ENCODE measurements at places on chromosomes 2 and 18.

DNA sequence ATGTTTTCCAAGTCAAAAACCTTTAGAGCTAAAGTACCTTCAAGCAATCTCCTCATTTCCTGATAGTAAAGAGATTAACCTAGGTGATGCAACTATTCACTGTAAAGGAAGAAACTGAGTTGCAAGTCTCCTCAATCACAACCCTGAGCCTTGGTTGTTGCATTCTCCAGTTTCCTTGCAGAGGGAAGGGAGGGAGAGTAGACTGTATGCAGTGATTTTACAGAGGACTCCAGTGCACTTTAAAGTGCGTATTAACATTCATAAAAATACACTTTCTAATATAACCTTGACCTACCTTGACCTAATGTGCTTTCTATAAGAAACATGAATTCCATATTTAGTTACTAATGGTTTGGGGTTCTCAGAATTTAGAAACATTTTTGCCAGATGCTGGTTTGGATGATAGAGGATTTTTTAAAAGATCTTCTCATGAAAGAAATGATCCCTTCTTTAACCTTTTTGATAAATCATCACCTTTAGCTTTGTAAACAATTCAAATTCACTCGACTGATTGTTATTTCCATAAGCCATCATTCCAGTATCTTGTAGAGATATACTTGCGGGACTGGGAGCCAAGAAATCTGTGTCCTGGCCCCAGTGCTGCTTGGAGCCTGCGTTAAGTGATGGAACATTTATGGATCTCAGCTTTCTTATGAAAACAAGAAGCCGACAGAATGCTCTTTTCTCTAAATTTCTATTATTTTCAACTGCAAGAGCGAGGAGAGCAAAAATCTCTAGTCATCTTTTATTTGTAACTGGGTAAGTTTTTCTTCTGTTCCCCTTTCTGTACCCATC lies 228.3 kb downstream of the ZNF521 start:
- DNase-seq, result no peak

GRCh38 chr2:144481109-144481508 lies 38.8 kb downstream of the ZEB2 start:
- no peak for DNase-seq

DNA sequence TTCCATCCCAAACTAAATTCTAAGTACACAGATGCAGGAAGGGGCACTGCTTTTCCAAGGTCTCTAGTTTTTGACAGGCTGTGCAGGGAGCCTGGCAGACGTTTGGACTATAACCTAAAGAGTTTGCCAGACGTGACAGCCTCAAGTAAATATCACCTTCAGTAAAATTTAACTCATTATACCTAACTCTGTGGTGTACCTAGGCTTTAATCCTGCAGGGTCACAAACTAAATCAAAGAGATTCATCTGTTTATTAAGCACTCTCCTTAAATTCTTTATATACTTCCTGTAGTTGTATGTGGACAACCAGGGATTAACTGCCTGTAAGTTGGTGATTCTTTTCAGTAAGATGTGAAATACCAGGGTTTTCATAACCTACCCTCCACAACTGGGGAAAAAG lies 92.9 kb downstream of the ACVR1 start:
- DNase-seq, result no peak

DNA sequence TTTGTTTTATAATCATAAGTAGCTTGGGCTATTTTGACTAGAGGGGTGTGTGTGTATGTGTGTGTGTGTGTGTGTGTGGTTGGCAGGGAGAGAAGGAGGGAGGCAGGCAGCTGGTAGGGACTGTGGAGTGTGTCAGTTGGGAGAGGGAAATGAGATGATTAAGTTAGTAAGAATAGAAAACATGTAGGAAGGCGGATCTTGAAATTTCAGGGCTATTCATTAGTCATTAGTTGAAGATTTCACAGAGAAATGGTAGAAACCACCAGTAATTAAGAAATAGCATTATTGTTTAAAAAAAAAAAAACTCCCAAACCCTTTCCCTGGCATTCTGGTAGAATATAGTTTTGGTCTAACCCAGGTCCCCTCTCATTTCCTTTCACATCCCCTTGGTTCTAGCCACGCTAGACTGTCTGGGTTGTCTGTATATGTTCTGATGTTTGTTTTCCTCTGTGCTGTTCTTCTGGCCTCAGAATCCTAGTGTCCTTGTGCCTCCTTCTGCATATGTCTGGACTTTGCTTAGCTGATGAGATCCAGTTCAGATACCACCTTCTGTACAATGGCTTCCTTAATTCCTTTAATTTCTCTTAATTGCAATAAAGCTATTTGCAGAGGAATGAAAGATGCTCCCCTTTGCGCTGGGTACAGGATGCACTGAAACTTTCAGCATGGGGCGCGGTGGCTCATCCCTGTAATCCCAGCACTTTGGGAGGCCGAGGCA lies 161.6 kb downstream of the NEDD4L start:
- no peak for DNase-seq

DNA sequence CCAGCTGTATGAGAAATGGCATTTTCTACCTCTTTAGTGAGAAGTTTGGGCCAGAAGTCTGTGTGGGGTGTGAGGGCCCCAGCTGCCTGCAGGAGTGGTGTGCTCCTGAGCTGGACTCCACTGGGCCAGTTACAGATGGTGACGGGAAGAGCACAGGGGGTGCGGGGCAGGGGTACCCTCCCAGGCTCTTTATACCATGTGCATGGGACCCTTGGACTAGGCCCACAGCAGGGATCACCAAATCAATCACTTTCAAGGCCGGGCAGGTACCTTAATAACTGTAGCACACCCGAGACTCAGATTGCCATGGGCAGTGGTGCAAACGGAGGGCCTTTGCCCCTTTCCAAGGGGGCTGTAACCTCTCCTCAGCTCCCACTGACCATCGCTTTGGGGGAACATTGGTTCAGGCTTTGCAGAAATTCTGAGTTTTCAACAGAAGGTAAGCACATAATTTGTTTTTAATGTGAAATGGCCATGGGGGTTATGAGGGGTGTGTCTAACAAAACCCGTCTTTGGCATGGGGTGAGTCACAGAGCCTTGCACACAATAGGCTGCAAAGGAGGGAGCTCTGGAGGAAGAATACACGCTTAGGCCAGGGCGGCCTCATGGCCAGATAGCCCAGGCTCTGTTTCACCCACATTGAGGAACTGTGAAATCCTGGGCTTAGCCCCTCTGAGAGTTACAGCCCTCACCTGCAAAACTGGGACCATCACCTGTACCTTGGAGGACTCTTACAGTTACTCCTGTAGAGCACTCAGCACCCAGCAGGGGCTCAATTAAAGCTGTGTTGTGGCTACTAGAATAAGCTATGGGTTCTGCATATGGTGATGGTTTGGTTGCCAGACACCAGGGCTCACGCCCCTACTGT lies 141.0 kb upstream of the BCL2L11 start:
- no peak for DNase-seq

GRCh38 chr18:38932752-38933151 lies 1367.2 kb upstream of the CELF4 start:
- DNase-seq, result no peak

- no peak for DNase-seq
These were observed 127.2 kb downstream of the CALCRL start for GRCh38 chr2:187320846-187321245.

DNA sequence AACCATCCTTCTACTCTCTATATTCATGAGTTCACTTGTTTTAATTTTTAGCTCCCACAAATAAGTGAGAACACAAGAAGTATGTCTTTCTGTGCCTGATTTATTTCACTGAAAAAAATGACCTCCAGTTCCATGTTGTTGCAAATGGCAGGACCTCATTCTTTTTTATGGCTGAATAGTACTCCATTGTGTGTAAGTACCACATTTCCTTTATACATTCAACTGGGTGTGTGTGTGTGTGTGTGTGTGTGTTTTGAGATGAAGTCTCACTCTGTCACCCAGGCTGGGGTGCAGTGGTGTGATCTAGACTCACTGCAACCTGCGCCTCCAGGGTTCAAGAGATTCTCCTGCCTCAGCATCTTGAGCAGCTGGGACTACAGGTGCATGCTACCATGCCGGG lies 41.2 kb downstream of the KCNG3 start:
- DNase-seq, result no peak

DNA sequence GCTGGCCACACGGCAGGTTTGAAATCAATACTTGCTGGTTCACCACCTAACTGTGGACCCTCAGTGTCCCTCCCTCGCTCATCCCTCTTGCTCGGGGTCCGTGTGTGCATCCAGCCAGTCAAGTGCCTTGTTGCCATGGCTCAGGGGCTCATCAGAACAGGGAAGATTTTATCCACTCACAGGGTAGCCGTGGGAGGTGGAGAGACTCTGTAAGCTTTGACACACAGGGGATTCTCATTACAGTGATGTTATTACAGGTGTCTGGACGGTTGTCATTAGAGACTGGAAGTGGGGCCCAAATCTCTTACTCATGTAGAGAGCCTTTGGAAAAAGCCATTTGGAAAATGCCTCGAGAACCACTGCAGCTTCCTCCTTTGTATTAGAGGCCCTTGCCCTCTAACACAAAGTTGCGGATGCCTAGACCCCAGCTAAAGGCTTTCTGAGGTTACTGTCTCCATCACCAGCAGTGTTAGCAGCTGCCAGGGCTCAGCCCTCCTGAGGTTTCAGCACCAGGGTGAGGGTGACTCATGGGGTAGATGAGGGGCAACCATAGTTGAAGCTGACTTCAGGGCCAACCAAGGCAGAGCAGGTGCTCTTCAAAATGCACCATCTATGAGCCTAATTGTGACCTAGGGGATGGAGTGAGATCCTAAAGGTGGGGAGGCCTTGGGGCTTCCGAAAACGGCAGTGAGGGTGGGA lies 195.6 kb downstream of the CLIP4 start:
- no peak for DNase-seq

- no peak for DNase-seq
These were observed 217.6 kb upstream of the FN1 start for GRCh38 chr2:215653344-215654030.

DNA sequence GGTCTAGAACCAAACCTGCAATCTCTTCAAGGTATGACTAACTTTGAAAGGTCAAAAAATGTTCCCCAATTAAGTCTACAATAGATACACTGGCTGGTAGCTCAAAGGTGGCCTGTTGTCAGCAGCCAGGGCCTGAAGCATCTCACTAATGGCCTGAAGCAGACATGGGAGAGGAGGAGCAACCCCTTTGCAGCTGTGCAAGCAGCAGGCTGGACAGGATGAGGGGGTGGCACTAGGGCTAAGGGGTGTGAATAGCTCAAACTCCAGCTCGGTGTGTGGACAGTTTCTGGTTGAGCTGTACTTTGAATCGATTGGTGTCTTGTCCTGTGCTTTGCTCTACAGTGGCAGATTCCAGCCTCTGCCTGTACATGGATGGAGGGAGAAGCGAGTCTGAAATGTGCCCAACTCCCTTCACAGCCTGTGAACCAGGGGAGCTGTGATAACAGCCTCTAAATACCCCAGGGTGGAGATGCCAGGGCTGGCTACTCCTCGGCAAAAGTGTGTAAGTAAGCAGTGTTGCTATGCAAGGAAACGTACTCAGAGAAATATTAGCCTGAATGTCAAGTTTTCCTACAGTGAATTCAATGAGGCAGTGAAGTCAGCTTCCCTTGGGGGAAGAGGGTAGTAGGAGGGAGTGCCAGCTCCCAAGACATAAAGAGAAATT lies 34.7 kb upstream of the DTNB start:
- no peak for DNase-seq

GRCh38 chr2:138037090-138037489 lies 72.8 kb downstream of the HNMT start:
- DNase-seq, result no peak

- no peak for DNase-seq
These were observed 3.2 kb upstream of the AAK1 start for GRCh38 chr2:69646714-69647113.

- no peak for DNase-seq
These were observed 39.4 kb downstream of the MYT1L start for GRCh38 chr2:2291500-2292260.

DNA sequence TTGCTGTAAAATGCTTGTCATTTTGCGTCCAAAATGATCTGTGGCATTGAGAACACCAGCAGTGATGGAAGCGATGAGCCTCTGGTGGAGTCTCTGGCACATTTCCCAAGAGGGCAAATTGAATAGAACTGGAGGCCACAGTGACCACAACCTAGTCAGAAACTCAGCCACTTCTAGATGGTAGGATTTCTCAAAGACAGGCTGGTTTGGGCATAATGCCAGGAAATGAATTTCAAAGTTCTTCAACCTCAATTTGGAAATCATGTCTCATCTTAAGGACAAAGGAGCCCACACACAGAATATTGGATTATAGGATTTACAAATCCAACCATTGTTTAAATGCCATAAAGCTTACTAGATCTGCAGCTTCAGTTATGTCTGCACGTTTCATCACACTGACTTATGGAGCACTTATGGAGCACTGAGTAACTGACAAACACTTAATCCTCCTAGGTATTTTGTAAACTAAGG lies 132.1 kb downstream of the COL6A3 start:
- no peak for DNase-seq

DNA sequence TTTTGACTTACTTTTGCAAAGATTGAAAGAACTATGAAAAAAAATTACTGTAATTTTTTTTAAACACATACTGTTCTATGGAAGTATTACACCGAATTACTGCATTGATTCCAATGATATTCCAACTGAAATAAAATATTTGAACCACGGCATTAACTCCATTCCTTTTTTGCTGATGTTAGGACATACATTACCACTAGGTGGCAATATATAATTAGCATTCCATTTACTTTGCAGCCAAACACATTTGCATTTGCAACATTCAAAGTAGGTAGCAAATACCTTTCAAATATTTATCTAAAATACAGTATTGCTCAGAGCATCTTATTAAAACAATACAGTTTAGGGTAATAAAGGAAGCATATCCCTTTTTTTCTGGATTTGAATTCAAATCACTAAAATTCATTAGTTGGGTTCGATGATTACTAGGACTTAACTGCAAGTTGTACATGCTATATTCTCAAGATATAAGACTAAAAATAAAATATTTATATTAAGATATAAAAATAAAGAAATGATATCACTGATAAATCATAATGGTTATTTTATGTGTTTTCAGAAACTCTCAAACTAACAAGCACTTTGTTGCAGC lies 31.3 kb downstream of the LANCL1 start:
- no peak for DNase-seq

- DNase-seq, result no peak
These were observed 73.4 kb downstream of the TPO start for GRCh38 chr2:1486670-1487069.

GRCh38 chr2:46045888-46046287 lies 251.3 kb upstream of the EPAS1 start:
- DNase-seq, result no peak

DNA sequence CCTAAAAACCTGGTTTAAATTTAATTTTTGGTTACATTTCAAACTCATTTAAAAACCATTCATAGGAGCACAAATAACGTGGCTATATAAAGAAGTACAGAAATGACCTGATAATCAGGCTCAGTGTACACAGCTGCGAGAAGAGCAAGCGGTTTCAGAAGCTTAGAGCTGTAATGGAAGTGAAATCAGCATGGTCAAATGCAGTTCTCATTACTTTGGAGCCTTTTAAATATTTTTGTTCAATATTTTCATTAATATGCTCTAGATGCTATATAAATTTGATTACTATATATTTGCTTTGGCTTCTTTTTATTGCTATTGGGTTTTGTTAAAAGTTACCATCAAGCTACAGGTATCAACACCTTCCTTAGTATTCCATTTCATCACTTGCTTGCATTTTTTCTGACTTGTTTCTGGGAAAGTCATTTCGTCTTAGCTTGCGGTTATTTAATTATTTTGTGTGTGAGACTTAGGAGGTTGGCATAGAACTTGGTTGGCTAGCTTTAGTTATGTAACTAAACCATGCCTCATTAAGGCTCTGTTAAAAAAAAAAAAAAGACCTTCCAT lies 58.7 kb downstream of the AFTPH start:
- no peak for DNase-seq

Data from T-helper 9 cell (primary cell).